ENCODE measurements at places on chromosomes 2 and 18.

DNA sequence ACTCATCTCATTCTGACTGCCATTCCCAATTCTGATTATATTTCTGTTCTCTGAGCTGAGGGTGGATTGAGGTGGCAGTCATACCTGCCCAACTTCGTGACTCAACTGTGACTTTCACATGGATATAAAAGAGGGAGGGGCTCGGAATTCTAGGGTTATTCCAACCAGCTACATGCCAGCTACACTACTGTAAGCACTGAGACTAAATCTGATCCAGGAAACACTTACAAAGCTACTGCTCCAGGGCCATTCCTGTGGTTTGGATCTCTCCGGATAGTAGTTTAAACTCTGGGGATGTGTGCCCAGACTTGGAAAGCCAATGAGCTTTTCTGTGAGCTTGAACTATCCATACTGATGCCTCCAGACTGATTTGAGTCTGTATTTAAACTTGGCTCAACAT is 7.9 kb downstream of the MAP2 start:
- DNase-seq, result no peak

GRCh38 chr18:13982126-13982525 is 66.8 kb upstream of the MC2R start:
- no peak for DNase-seq

GRCh38 chr2:63378589-63378988 is 209.7 kb downstream of the WDPCP start:
- DNase-seq, result no peak

DNA sequence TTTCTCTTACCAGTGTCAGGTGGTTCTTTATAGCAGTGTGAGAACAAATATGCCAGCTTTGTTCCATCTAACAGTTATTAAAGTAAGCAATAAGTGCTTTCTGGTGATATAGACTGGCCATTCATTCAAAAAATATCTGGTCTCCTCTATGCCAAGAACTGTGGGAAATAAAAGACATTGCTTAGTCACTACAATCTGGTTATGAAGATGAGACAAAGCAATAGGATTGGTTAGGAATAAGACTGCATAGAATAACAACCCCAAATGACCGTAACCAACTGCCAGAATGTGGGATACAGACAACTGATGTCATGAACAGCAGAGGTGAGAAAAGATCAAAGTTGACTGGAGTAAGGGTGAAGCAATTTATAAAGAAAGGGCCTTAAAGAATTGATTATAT is 83.8 kb downstream of the MBD2 start:
- no peak for DNase-seq

GRCh38 chr2:229927817-229928321 is 5.6 kb downstream of the FBXO36 start:
- no peak for DNase-seq

GRCh38 chr2:235678712-235679111 is 184.9 kb downstream of the AGAP1 start:
- no peak for DNase-seq

- no peak for DNase-seq
Observed at GRCh38 chr2:20107776-20108175, 56.3 kb upstream of the LAPTM4A start.

- DNase-seq, result no peak
Observed at GRCh38 chr2:8833853-8834252, 3.6 kb downstream of the KIDINS220 start.

DNA sequence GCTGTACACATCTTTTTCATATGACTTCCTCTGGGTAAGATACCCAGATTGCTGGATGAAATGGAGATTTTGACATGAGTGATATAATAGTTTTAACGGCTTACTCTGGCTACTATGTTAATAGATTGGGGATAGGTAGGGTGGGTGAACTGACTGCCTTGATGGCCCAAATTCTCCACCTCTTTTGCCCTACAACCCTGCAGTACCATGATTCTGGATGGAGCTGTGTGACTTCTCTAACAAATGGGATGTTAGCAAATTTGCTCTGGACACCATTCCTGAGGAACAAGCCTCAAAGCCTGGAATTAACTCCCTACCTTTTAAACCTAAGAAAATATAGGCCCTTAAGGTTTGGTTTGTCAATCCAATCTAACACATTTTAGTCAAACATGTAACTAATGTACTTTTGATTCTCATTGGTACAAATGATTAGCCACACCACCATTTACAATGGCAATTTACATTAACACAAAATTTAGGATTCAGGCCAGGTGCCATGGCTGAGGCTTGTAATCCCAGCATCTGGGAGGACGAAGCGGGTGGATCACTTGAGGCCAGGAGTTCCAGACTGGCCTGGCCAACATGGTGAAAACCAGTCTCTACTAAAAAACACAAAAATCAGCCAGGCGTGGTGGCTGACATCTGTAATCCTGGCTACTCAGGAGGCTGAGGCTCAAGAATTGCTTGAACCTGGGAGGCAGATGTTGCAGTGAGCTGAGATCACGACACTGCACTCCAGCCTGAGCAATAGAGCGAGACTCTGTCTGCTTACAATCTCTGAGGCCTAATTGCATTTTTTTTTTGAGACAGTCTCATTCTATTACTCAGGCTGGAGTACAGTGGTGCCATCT is 12.8 kb downstream of the CLK1 start:
- no peak for DNase-seq

DNA sequence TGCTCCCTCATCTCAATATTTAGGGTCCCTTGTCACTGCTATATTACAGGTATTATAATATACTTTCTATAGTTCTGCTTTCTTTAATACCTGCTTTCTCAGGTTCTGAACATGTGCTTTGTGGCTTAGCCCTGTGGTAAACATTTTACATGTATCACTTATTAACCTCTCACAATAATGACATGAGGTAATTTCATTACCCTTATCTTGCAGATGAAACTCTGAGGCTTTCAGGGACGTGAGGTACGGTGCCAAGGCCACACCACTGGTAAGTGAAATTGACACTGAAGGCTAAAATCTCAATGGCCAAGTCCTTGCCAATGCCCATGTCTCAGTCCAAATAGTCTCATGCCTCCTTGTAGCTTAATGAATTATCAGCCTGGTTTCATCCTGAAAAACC is 21.7 kb downstream of the LINC00305 start:
- DNase-seq, result no peak

DNA sequence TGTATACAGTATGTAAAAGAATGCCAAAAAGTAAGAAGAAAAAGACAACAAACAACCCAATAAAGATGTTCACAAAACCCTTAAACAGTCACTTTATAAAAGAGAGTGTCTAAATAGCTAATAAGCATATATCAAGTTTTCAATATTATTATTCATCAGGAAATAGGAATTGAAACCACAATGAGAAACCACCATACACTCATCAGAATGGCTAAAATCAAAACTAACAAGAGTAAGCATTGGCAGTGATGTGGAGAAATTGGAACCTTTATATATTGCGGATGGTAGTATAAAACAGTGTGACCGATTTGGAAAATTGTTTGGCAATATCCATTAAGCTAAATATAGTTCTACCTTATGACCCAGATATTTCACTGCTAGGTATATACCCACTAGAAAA is 20.5 kb upstream of the TGFA start:
- DNase-seq, result no peak

DNA sequence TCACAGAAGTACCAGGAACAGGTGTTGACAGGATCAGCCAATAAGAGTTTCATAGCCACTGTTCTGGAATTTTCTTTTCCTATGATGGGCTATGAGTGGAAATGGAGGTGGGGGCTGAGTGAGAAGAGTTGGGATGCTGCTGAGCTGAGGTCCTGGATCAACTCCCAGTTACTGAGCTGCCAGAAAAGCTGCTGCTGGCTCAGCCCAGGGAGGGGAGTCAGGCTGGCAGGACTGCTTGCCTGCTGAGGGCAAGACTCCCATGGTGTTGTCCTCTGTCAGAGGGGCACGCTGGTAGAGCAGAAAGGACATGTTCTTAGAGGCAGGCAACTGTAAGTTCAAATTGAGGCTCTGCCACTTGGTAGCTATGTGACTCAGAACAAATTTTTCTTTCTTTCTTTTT is 11.8 kb downstream of the TPGS2 start:
- no peak for DNase-seq

GRCh38 chr2:45276914-45277313 is 267.7 kb upstream of the SIX2 start:
- DNase-seq, result no peak

DNA sequence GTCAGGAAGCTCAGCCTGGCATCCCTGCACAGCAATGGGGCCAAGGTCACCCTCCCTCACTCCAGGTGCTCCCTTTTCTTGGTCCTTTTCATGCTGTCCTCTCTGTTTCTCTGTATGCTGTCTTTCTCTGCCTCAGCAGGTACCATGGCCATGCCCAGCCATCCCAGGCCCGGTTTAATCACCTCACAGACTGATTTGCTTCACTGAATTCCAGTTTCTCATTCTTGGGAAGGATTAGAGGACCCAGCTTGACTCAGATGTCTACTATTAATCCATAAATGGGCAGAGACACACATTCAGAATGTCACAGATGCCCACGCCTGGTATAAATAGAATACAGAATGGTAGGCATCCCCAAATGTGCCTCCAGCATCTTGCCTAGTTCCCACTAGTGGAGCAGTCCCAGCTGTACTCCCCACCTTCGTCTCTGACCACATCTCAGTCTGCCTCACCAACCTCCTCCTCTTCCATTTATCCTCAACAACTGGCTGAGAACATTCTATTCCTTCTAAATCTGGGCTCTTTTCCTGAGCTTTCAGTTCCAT is 14.2 kb upstream of the L3MBTL4 start:
- DNase-seq, result no peak

DNA sequence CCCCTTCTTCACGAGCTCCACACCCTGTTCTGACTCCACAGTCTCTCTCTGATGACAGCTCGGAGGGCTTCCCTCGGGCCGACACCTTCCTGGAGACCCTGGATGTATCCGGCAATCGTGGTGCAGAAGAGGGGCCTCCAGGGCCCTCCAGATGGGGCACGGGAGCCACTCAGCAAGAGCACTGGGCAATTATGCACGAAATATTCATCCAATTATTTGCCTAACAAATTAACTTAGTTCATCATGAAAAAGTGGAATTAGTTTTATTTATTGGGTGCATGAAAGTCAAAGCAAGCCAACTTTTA is 277.3 kb upstream of the HDAC4 start:
- DNase-seq, result no peak

- no peak for DNase-seq
Observed at GRCh38 chr2:201697899-201698298, 545 bp downstream of the MPP4 start.

DNA sequence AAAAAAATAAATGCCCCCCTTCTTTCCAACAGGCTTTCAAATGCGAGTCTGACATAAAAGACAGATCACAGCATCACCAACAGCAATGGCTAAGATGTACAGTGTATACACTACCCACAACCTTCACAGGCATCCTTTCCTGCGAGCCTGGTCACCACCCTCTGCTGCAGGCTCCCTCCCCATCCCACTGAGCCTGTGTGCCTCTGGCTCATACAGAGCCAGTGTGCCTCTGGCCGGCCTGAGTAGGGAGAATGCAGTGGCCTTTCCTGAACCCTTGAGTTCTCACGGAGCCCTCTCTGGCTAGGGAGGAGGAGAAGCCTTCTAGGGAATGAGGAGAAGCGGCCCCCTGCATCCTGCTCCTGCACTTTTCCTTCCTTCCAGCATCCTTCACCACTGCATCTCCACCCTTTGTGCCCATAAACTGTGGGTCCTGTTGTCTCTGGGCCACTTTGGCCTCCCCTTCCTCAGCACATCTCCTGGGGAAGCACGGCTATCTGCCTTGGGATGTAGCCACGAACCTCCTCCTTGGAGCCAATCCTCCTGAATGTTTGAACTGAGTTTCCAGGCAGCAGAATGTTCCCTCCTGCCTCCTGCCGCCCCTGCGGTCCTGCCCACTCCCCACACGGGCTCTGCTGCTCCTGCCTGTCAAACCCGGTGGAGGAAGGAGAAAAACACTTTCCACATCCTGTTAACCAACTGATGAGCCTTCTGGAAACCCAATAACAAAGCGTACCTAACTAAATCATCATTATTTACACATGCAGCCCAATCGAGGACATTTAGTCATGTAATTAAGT is 22.5 kb downstream of the GYPC start:
- DNase-seq, result no peak

GRCh38 chr2:72579591-72580180 is 246.1 kb downstream of the EXOC6B start:
- no peak for DNase-seq

GRCh38 chr2:225429717-225430116 is 30.2 kb downstream of the NYAP2 start:
- no peak for DNase-seq

DNA sequence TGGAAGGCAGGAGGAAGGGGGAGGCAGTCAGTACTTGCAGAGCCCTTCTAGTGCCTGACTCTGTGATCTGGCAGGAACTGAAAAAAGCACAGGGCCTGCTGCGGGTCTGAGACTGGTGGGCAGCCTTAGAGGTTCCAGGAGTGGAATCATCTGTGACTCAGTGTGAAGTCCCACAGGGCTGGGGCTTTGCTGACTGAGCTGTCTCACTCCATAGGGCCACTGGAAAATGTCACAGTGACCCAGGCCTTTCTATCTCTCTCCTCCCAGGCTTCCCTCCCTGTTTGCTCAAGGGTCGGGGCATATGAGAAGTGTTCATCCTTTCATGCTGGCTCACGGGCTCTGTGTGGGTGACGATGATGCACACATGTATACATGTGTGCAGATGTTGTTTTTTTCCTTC is 47.1 kb upstream of the ZFP36L2 start:
- no peak for DNase-seq

- no peak for DNase-seq
Observed at GRCh38 chr2:120228503-120228902, 5.3 kb upstream of the TMEM185B start.

DNA sequence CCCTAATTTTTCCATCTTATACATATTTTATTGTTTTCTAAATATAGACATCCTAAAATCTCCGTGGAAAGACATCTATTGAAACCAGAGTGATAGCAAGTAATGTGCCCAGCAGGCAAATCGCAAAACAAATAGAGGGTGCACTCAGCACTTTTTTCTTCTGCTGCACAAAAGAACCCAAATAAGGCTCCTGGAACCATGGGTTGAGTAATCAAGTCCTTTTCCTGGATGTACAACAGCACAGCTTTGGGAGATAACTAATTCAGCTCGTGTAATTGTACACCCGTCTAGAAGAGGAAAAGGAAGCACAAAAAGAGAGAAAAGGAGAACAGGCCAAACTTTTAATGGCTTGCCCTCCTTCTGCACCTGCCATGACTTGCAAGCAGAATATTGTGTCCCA is 126.9 kb upstream of the TLK1 start:
- DNase-seq, result no peak

DNA sequence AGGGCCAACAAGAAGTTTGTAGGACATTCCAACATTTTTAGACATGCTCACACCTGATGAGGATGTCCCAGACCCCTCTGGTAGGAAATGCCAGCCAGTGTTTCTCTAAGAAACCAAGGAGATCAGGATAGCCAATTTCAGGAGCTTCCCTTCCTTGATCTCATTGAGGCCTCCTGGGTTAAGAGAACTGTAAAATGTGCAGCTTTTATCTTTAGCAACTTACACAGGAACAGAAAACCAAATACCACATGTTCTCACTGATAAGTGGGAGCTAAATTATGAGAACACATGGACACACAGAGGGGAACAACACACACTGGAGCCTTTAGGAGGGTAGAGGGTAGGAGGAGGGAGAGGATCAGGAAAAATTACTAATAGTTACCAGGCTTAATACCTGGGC is 99.6 kb upstream of the MAP2 start:
- no peak for DNase-seq

GRCh38 chr18:22136395-22136794 is 33.0 kb upstream of the GATA6 start:
- no peak for DNase-seq

- DNase-seq, result no peak
Observed at GRCh38 chr2:127704641-127705390, 3.5 kb downstream of the SFT2D3 start.

All from stimulated activated CD4-positive, alpha-beta T cell treated with anti-CD3 and anti-CD28 coated beads, Interleukin-1b, Interleukin-23, amount 100 ng/mL, for 1 hour (primary cell).